ENCODE measurements at places on chromosomes 2 and 18. TPM values are rescaled to one million over a fixed set of nuclear protein-coding genes. Genes with fewer than 3 reads are reported as not detected.

The DQX1 gene
- 0.98 TPM for total RNA-seq

The DUSP2 gene
- 24.5 TPM for total RNA-seq

The HJURP gene
- 64.1 TPM for total RNA-seq

The SMCHD1 gene
- total RNA-seq = 48.6 TPM

The FIGN gene
- total RNA-seq = not detected

The MTX2 gene
- 38.9 TPM for total RNA-seq

The SPP2 gene
- not detected for total RNA-seq

The IL1F10 gene
- total RNA-seq = not detected

The CD207 gene
- total RNA-seq = not detected

The SRD5A2 gene
- not detected for total RNA-seq

The ASPRV1 gene
- total RNA-seq = 1.1 TPM

The HPCAL1 gene
- total RNA-seq = 111 TPM

The GRHL1 gene
- 8.5 TPM for total RNA-seq

The SKOR2 gene
- total RNA-seq = not detected

The EPG5 gene
- total RNA-seq = 12.9 TPM

The HOXD3 gene
- total RNA-seq = 1.4 TPM

The TCF23 gene
- not detected for total RNA-seq
